ENCODE measurements at places on chromosomes 2 and 18.

DNA sequence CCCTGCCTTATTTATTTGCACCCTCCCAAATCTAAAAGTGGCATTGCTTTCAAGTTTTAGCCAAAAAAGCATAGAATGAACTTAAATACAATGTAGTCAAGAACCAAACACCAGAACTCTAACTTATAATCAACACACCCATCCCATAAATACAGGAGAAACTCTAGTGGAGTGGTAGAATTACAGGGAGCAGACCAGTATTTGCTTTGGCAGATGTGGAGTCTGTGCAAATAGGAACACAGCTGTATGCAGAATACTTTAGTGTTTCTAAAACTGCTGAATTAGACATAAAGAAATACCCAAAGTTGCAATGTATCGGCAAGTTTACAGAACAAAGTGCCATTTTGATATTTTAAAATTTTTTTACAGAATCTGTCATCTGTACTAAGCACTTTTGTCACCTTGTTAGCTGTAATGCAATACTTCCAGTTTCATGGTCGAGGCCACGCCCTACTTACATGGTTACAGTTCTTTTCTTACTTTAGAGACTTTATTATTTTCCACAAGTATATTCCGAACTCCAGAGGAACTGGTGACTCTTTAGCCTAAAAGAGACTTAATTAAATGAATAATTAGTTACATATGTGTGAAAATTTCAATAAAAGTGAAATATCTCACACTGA is 23.7 kb upstream of the COL5A2 start:
- DNase-seq: no peak

DNA sequence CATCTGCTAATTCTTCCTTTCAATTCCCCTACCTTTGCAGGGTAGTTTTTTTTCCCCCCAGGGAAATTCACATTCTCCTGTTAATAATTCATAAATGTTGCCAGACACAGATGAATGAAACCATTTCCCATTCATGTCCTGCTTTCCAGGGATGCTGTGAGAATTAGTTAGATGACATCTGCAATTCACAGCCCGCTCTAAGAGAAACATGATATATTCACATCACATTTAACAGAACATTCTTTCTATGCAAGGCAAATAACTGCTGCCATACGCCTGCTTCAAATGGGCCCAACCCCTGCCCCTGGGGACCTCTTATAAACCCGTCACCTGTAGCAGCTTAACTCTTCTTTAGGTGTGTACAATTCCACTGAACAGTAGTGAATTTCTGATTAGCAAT is 110.6 kb upstream of the CTAGE1 start:
- DNase-seq: no peak

DNA sequence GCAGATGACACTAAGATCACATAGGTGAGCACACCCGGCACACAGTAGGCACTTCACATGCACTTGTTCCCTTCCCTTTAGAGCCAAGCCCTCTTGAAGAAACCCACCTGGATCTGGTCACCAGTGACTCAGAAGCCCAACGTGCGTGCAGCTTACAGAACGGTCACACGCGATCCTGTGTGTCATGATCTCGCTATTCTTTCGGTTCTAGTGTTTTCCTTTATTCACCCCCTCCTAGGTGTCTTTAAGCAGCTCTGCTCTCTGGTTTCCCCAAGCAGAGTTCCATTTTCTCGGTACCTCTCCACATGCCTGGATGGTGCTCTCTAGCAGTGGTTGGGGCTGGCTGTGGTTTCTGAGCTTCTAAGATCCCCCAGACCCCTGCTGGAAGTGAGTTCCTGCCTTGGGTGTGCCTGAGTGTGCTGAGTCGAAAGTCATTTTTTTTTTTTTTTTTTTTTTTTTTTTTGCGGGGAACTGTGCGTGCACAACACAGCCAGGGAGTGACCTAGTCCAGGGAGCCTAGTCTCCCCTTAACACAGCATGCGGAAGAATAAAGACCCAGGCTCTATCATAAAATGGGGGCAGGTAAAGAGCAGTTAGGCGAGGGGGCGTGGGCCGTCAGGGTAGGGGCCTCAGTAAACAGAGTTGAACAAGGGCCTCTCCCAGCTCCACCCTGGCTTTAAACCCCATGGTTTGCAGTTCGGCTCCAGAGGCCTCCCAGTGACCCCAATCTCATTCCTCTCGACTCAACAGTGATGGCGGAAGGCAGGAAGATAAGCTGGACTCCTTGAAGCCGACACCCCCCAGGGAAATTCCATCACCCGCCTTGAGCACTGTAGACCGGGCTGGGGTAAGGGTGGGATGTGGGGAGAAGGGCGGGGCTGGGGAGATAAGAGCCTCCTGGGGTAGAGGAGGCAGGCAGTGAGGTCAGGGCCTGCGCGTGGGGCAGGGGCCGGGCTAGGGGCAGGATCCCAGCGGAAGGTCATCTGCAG is 29.8 kb upstream of the DNMT3A start:
- DNase-seq: no peak

GRCh38 chr2:198966269-198966668 is 491.5 kb downstream of the SATB2 start:
- no peak for DNase-seq
